Fibroblast of skin of right biceps (primary cell): ENCODE measurements at places on chromosomes 12 and 14.

- DNase-seq = no peak
Measured at GRCh38 chr14:61911574-61911973, 149.4 kb downstream of the SNAPC1 start.

GRCh38 chr14:99658218-99658845 is 13.4 kb downstream of the HHIPL1 start:
- no peak for DNase-seq

GRCh38 chr14:102966681-102967505 is 44.4 kb downstream of the AMN start:
- no peak for DNase-seq

DNA sequence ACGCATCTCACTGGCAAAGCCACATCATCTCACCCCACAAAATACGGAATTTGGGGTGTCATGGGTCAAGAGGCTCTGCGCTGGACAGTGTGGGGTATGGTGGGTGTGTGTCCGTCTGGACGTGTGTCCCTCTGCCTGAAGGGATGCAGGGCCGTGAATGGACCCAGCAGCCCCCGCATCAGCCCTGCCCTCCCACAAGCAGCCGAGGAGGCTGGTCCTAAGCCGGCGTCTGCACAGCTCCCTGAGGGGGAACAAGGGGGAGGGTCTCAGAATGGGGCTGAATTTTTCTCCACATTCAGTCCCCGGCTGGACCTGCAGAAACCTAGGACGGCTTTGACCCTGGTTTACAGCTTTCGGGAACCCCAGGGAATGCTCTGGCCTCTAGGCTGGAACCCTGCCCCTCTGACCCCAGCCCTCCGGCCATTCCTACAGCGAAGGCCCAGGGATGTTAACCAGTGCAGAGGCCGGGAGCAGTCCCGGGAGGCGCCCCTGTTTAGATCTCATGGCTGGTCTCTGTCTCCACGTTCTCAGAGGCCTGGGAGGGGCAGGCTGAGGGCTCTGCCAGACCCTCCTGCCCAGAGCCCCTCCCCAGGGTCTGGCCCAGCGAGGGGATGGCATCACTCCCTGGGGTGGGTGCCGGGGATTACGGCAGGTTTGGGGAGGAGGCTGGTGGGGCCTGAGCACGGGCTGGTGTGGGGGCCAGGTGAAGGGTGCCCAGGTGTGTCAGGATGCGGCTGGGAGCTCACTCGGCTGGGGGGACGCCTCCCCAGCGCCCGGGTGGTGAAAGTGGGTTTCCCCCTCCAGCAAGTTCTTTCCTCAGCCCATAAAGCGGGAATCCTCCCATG is 156.5 kb upstream of the C14orf180 start:
- no peak for DNase-seq

- DNase-seq = peak; percentile 47
Measured at GRCh38 chr12:47776471-47777143, 3.6 kb downstream of the SLC48A1 start.
